ENCODE measurements at places on chromosomes 6 and 20. TPM values are rescaled to one million over a fixed set of nuclear protein-coding genes. Genes with fewer than 3 reads are reported as not detected.

DNA sequence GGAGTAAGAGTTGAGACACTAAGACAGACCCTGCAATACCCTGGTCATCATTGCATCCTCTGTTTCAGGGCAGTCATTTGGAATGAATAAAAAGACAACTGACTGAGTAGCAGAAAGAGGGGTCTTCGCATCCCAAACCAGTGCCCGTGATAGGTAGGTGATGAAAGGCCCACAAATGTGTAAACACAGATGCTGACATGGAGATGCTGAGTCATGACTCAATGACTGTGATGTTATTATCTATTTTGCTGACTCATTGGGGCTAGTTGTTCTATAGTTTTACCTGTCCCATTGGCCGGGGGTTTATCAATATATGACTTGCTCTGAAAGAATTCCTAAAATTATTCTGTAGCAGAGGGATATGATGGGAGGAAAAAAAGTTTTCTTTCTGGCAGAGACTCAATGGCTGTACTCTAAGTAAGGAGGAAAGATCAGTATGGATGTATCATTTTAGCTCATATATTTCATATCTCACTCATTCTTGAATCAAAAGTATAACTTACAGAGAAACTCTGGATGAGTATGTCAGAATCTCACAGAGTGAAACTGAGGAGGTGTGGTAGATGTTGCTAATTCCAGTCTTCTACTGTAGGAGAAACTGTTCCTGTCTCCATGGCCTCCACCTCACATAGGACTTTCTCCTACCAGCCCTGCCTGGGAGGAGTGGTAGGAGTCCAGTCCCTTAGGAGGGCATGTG lies 119.9 kb upstream of the PREP start:
- no peak for DNase-seq

GRCh38 chr6:88985901-88986300 lies 22.5 kb upstream of the RNGTT start:
- no peak for DNase-seq

DNA sequence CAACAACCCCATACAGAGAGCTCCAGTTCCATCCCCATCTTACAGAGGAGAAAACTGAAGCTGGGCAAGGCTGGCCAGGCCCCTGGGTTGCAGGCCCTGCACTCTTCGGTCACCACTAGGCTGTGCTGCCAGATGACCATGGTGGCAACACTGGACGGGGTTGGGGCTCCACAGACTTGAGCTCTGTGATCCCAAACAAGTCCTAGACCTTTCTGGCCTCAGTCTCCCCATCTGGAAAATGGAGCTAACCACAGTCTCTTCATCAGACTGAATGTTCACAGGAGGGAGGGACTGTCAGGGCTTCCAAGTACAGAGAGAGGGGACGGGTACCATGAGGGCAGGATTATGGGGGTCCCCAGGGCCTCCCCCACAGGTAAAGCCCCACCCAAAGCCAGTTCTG lies 41.3 kb upstream of the NOL4L start:
- no peak for DNase-seq

DNA sequence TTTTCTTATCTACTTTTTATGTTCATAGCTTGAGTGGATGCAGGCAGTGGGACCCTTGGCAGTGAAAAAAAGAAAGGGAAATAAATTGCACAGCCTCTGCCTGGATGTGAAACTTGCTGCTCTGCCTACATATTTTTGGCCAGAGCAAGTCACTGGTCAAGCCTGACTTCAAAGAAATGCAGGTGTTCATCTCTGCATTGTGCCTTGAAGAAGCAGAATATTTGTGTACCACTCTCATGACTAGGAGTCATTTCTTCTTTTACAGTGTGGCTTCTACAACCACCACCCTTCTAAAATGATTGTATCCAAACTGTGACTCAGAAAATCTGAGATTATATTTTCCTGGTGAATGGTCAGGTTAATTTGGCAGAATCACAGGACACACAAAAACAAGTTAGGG lies 2.5 kb upstream of the KATNA1 start:
- DNase-seq, result no peak

DNA sequence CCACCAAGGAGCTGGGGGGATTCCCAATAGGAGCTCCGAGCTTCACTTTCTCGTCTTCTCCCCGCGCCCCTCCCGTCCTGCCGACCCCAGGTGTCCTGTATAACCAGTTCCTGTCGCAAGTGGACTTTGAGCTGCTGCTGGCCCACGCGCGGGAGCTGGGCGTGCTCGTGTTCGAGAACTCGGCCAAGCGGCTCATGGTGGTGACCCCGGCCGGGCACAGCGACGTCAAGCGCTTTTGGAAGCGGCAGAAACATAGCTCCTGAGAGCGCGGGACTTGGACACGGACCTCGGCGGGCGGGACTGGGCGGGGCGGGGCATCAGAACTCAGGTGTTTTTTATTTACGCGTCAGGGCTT lies 340 bp upstream of the VARS2 start:
- DNase-seq, result no peak

DNA sequence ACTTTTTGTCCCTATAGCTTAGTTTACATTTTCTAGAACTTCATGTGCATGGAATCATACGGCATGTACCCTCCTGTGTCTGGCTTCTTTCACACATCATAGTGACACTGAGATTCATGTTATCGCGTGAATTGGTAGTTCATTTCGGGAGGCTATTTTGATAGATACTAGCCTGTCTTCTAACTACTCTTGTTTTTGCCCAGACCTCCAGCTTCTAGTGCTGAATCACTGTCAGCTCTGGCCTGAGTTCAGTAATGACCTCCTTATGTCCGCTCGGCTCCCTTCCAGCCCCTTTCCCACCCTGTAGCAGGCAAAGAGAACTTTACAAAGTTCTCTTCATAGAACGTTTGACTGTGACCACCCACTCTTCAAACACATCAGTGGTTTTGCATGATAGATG lies 14.1 kb downstream of the MYBL2 start:
- no peak for DNase-seq

DNA sequence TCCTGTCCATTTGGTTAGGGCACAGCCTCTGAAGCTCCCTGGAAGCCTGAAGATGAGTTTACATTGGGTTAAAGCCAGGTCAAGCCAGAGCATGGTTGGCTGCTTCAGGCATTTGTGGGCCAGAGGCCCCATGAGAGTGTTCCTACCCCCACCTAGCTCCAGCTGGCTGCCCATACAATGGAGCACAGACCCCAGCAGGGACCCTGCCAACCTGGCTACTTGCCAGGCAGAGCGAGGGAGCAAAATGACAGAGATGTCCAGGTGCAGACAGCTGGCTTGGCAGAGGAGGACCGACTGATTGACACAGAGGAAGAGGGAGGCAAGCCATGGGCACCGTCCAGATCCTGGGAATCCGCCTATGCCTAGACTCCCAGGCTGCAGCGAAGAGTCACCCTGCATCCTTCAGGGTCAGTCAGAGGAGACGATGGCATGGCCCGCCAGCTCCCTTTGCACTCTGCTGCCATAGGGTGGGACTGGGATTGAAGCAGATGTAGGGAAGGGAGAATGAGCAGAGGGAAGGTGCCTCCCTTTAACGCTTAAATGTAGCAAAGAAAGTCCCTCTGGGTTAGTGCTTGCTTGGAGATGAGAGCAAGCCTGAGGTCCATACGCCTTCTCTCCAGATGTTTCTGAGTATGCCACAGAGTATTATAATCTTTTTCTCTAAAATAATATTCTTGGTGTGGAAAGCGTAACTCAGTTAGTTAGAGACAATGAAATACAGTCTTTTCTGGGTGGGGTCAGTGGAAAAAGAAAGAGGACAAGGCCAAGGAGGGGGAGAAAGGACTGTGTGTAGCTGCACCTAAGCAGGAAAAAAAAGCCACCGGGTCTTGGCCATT lies 77.6 kb upstream of the FYN start:
- no peak for DNase-seq

DNA sequence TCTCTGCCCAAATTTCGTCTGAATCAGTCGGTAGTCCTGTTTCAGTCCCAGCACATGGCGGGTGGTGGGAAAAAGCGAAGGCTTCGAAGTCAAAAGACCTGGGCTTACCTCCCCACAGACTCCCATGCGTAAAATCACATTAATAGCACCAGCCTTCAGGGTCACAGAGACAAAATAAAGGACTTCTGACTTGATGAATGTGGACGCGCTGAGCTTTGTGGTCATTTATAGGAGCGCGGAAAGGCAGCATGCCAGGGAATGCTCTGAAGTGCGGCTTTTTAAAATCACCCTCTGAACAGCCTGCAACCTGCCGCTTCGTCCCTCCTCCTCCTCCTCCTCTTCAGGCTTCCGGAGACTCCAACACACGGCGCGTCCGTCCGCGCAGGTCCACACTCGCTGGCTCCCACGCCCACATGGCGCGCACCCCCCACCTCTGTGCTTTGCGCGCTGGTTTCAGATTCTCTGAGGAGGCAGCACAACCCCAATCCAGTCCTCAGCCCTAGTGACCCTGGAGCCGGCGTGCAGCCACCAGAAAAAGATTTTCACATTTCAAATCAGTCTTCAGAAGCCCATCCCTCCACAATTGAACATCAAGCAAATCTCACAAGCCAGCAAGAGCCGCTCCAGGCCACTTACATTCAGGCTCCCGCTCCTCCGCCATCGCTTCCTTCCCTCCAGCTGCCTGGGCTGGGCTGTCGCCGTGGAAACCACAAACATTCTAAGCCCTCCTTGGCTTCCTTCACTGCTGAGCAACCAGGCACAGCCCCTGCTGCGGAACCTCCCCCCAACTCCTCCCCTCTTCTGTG lies at the start of gene C6orf118:
Gene C6orf118, minus strand, starts transcription at position 680 of the 806 bp plus-strand sequence. Its CDS starts 19 bp downstream, at position 661.
- DNase-seq, result no peak

DNA sequence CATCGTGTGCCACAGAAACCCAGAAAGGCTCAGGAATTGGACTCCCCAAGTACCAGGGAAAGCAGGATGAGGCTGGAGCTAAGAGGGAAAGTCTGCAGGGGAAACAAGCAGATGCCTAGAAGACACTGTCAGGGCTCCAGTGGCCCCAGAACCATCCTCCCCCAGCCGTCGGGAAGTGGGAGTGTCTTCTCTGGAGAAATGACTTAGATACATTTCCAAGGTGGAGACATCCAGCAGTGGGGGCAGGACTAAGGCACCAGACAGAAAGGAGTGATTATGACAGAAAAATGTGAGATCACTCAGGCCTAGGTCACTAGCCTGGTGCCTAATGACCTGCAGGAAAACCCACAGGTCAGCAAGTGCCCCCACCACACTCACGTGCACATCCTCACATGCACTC lies 36.0 kb upstream of the VSX1 start:
- DNase-seq, result no peak

PGC gene
- total RNA-seq, result not detected

MCM9 gene
- total RNA-seq, result 12.2 TPM

CRISP3 gene
- not detected for total RNA-seq
